ENCODE measurements at places on chromosomes 1 and 21.
A peak's percentile ranks its signal among the peaks of the same experiment; 100 is the strongest.

DNA sequence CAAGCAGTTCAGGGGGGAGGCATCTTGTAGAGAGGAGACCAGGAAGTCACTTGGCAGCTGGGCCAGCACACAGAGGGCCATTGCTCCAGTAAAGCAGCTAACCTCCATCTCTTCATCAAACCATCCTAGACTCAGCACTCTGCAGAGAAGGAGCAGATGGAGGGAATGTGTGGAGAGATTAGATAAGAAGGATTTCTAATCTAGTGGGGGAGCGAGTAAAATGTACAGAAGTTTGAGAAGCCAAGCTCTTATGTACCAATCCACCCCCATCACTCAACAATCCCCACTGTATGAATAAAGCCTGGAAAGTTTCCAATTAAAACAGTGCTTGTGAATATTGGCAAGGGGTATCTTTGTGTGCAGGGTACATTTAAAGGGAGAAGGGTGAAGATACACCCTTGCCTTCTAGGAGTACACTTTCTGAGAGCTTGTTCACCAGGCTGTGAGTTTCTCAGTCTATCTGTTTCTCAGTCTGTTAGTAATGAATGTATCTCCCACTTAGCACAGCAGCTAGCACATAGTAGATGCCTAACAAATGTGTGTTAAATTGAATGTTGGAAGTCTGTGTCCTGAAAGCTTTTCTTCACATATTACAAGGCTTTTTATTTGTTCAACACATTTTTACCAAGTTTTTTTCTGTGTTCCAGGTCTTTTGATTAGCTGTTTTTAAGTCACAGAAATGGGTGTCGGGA lies 142.7 kb upstream of the UBE2U start:
- DNase-seq: peak; percentile 86

GRCh38 chr21:38800924-38801744 lies 4.6 kb upstream of the ETS2 start:
- no peak for DNase-seq

- DNase-seq: no peak
Observed at GRCh38 chr1:18912550-18912949, 10.2 kb upstream of the ALDH4A1 start.

GRCh38 chr1:8858888-8859706 lies 19.4 kb downstream of the ENO1 start:
- DNase-seq: peak; percentile 32

GRCh38 chr1:41351262-41352151 lies 9.7 kb upstream of the FOXO6 start:
- no peak for DNase-seq

GRCh38 chr21:8993284-8993942 lies 1528.0 kb upstream of the TPTE start:
- DNase-seq: no peak

DNA sequence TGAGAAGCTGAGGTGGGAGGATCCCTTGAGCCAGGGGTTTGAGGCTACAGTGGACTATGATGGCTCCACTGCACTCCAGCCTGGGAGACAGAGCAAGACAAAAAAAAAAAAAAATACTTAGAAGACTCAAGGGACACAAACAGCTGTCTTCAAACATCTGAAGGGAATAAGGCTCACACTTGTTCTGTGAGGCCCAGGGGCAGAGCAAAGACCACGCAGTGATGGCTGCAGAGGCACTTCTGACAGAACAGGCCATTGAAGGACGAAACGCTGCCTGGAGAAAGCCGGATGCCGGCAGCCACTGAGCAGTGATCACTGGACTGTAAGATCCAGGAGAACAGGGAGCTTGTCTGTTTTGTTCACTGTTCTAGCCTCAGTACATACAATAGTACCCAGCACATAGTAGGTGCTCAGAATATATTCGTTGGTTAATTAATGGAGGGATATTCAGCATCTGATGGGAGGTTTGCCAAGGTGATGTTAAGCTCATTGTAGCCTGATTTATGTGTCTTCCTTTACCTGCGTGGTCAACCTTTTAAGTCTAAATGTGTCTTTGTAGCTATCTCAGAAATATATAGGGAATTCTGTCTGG lies 12.1 kb upstream of the NDC1 start:
- no peak for DNase-seq

DNA sequence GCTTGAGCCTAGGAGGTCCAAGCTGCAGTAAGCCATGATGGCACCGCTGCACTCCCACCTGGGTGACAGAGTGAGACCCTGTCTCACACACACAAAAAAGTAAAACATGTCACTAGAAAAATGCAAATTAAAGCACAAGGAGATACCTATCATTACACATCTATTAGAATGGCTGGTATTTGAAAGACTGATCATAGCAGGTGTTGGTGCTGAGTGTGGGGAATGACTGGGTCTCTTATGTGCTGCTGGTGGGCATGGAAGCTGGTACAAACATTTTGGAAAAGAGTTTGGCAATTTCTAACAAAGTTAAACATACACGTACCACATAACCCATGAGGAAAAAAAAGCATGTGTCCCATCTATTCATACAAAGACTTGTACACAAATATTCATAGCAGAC lies 142.1 kb upstream of the ZBTB40 start:
- DNase-seq: no peak

GRCh38 chr1:157193702-157194391 lies 55.7 kb upstream of the ETV3 start:
- peak; percentile 34 for DNase-seq

DNA sequence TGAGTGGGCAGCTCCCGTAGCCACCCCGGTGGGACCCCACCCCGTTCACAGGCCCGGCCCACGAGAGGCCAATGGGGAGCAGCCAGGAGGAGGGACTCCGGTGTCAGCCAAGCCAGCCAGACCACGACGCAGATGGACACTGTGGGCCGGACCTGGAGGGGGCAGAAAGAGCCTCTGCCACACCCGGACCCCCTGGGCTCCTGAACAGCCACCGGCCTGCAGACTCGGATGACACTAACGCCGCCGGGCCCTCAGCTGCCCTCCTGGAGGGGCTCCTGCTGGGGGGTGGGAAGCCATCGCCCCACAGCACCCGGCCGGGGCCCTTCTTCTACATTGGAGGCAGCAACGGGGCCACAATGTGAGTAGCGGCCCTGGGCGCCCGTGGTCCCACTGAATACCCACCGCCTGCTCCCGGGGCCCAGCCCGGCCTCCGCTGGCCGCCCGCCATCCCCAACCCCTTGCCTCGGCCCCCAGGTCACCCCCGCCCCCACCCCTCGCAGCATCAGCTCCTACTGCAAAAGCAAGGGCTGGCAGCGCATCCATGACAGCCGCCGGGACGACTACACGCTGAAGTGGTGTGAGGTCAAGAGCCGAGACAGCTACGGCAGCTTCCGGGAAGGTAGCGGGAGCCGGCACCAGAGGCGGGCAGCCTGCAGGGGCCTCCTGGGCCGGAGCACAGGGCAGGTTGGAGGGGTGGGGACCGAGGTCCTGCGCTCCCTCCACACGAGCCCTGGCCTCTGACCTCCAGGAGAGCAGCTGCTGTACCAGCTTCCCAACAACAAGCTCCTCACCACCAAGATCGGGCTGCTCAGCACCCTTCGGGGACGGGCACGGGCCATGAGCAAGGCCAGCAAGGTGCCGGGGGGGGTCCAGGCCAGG lies 6.5 kb downstream of the TTLL10 start:
- no peak for DNase-seq

DNA sequence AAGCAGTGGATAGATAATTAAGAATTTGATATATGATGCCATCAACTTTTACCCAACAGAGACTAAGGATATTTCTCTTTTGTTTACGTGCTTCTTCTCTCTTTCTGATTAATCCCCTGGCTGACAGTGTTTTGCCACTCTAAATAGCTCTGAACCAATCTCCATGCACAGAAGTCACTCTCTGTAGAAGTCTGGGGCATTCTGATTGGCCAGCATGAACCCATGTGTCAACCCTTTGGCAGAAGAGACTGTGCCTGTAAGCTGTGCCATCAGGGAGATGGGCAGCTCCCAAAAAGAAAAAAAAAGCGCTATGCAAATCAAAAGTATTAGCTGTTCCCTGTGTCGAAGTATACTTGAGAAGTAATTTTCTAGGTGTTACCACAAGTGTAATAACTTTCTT lies 34.1 kb upstream of the NRIP1 start:
- no peak for DNase-seq

DNA sequence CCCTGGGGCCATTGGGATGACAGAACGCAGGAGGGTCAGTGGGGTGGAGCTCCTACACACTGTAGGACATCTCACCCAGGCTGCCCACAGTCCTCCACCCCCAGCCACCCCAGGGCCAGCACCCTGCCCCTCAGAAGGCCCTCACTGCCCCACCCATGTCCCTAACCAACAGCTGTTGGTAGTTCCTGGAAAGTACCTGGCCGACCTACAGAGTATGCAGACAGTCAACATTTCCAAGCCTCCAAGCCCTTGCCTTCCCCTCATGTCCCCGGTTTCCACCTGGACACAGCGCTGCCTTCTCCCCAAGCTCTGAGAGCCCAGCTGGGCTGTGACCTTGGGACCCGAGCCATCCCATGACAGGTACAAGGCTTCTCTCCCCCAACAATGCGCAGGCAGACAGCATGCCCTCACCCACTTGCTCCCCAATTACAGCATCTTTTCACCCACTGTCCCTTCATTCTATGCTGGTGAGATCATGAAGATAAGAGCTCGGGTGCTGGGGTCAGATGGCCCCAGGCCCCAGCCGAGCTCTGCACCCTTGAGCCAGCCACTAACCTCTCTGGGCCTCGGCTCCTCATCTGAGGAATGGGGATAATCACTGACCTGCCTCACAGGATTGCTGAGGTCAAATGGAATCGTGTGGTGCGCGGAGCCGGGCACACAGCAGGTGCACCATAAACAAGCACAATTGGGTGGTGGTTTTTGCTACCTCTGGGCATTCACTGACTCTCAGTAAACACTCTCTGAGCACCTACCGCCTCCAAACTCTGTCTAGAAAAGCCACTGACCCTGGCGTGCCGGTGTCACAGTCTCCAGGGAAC lies 11.2 kb downstream of the LAPTM5 start:
- DNase-seq: no peak

DNA sequence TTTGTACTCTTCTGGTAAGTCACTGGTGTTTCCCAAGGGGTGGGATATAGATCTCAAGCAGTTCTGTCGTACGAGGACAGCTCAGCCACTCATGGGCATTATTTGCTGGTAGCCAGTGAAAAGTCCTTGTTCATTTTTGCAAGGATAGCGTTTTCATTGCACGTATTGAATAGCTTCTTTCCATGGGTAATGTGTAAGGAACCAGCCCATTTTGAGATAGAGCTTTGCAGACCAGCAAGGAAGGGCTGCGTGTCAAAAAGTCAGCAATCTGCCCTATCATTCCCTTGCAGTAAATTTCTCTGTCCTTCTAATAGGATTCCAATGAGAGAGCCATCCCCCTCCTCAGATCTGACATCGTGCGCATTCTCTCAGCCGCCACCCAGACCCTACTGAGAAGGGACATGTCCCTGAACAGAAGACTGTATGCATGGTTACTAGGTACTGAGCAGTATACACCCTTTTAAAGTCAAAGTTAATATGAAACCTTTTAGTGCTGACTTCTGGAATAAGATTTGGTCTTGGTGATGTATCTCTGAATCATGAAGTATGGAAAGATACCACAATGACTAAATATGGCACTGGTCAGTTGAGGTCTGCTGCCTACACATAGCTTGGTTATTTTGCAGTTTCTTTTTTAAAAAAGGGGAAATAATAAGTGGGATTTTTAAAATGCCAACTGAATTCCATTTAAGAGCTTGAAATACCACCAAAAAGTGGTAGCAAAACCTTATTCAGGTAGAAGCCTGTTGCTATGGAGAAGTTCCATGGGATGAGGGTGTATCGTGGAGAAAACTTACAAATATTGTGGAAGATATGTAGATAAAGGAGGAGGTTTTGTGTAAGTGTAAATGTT lies 55.3 kb downstream of the DOP1B start:
- no peak for DNase-seq

DNA sequence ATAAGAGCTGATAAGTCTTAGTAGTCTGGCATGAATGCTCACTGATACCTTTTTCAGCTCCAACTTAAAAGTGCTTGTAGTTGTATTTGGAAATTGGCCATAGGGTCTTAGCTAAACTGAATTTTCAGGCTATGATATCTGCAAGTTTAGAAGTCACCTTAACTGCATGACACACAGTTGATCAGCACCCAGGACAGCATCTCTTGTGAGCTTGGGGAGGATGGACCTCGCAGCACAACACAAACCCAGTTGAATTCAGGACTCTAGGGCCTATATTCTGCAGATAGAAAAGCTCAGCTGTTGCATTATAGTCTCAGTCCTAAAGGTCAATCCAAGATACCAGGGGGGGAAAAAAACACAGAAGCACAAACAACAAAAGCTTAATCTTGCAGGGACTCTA lies 394.3 kb downstream of the KCNH1 start:
- no peak for DNase-seq

GRCh38 chr1:64348270-64348960 lies 121.5 kb upstream of the CACHD1 start:
- no peak for DNase-seq

DNA sequence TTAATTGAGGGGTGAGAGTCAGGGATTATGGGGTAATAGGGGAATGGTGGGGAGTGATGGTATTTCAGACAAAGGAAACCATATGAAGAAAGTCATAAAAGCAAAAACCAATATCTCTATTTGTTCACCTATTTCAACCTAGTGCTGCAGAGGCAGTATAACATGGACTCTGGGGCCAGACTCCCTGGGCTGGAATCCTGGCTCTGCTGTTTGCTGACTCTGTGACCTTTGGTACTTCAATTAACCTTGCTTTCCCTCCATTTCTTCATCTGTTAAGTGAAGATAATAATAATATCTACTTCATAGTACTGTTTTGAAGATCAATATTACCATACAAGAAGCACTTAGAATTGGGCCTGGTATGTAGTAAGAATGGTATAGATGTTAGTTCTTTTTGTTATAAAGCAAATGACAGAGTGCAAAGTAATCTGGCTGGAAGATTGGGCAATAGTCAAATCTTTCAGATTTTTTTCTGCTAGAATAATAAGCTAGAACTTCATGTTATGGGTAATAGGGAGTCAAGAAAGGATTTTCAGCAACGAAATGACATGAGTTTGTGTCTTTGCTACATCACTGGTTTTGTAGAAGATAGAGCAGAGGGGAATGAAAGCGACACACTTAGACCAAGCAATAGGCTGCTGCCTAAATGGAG lies 9.0 kb downstream of the EPHX4 start:
- no peak for DNase-seq

DNA sequence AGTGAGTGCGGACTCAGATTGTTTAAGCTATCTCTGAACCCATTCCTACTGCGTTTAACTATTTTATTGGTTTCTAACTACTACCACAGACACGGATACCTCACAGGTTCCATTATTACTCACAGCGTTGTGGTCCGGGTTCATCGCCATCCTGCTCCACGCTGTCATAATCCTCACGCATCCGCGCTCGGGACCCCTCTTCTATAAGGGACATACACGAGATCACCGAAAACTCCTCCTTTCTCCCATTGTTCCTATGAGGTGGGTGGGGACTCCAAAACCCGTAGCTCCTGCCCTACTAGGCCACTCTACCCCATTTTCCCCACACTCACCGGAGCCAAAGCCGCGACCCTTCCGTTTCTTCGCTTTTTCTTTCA lies 610 bp downstream of the RBM8A start:
- DNase-seq: no peak

- DNase-seq: no peak
Observed at GRCh38 chr1:25246600-25247023, 642 bp downstream of the RSRP1 start.

DNA sequence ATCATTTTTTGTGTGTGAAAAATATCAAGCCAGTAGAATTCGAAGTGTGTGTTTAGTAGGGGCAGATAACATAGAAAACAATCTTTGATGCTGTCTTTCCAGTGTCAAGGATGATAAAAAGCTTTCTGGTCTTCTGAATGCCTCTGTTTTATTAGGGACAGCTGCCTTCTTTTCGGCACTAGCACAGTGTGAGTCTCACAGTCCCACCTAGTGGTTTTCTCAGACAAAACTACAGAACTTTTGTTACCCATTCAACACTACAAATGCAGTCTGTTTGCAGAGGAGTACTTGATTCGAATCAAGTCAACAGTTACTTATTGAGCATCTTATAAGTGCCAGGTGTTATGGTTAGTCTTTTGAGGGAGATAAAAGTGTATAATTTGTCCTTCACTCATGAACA lies 30.6 kb upstream of the MCOLN3 start:
- DNase-seq: no peak
